ENCODE measurements at places on chromosomes 2 and 18. TPM values are rescaled to one million over a fixed set of nuclear protein-coding genes. Genes with fewer than 3 reads are reported as not detected.

Gene ANKRD62
- not detected for total RNA-seq

Gene ARID5A
- 5.9 TPM for total RNA-seq

Gene MOGAT1
- not detected for total RNA-seq

Gene CROCC2
- total RNA-seq: not detected

Gene NEU4
- total RNA-seq: not detected

Gene ITGB6
- total RNA-seq: 58.6 TPM

Gene TCF23
- not detected for total RNA-seq

Gene CD226
- total RNA-seq: not detected

Gene NT5DC4
- total RNA-seq: not detected

Gene SLC20A1
- total RNA-seq: 56.9 TPM

Gene TGFA
- total RNA-seq: 97.0 TPM

Gene DRC1
- total RNA-seq: not detected

Gene CDKL4
- total RNA-seq: not detected

Gene C2orf80
- not detected for total RNA-seq

Gene COLEC12
- total RNA-seq: not detected

Gene KIAA2012
- total RNA-seq: not detected

Gene ERFE
- 2.0 TPM for total RNA-seq

Gene SLC9A4
- not detected for total RNA-seq

Gene FEV
- not detected for total RNA-seq
